ENCODE measurements at places on chromosomes 6 and 20.

DNA sequence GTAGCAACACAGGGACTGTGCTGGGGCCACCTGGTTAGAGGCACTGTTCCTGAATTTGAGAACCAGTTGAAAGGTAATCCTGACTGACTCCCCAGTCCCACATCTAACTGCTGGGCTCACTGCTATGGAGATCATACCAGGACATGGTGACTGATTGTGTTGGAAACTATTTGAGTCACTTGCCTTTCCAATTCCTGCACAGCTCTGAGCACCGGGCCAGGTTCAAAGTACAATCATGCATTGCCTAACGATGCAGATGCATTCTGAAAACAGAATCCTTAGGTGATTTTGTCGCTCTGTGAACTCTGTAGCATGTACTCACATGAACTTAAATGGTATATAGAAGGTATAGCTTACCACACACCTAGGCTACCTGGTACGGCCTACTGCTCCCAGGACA, 215.3 kb downstream of the BMP7 start:
- no peak for DNase-seq

- DNase-seq: no peak
Observed at GRCh38 chr6:1103021-1103420, 208.9 kb upstream of the FOXQ1 start.

- DNase-seq: no peak
Observed at GRCh38 chr6:23561732-23562131, 564.3 kb upstream of the NRSN1 start.

DNA sequence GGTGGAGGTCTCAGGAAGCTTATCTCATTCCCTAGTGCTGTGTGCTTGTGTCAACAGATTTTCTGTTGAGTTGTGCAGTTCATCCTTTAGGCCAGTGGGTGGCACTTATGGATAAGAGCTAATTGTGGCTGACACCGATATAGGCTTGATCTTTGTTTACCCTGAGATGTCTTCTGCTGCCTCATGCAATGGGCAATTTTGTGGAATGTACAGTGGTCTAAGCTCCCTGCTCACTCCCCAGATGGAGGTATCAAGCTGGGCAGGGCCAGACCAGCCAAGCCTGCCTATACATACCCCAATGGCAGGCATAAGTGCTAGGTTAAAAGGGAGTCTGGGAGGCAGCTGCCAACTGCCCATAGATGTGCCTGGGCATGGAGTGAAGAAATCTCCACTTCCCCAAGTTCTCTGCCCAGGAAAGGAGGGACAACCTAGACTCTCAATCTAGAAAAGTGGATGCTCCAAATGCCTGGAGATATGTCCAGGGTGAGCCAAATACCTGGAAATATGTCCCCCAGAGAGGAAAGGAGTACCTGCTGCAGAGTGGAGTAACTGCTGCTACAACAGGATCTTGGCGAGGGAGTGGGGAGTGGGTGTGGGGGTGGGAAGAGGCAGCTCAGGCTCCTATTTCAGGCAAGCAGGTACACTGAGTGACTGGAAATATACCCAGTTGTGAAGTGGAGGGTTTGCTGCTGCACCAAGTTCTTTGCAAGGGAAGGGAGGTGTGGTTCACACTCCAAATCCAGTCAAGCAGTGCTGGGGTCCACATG, 53.2 kb upstream of the ARG1 start:
- peak; percentile 57 for DNase-seq

DNA sequence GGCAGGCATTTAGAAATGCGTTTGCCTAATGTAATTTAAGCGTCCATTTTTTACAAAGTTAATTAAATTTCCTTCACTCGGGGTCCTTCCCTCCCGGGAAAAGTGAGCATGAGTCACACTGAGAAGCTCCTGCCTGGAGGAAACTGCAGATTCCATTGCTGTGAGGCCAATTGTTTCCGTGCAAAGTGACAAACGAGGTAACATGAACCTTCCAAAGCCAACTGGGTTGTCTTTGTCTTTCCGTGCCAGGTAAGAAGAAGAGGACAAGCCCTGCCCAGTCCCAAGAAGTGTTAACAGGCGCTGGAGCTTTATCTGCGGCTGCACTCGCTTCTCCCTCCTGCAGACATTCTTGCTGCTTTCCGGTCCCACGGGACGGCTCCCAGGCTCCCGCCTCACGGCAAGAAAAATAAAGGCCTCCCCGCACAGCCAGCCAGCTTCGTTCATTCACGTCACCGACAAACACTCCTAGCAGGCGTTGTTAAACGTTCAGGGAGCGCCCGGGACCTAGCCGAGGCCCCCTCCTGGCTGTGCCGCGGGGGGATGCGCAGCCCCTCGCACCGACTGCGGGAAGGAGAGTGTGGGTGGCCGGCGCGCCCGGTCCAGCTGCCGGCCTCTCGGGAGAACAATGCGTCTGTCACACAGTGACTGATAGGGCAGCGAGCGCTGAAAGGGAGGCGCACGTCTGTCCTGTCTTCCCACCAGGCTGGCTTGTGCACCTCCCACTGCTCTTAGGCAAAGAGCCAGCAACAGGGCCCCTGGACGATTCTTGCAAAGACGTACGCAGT, 61.5 kb upstream of the HDDC2 start:
- peak; percentile 9 for DNase-seq

GRCh38 chr6:7726416-7727085, 652 bp downstream of the BMP6 start:
- DNase-seq: no peak

GRCh38 chr6:147297663-147298316, 93.6 kb downstream of the STXBP5 start:
- DNase-seq: no peak

DNA sequence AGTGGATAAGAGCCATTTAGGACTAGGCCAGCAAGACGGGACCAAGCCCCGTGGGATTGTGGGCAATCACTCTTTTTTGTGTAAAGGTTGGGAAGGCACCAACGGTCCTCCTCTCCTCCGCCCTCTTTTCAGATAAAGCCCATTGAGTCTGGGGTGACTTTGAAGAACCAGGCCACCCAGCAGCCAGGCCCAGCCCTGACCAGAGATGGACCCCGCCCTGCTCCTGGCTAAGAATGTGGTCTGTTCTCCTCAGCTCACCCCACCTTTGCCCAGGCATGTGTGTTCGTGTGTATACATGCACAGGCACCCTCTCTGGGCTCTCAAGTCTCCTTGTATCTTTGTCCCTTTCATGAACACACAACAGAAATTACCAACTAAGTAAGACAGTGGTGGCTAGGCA, 9.1 kb downstream of the SDC4 start:
- DNase-seq: no peak

- DNase-seq: no peak
Observed at GRCh38 chr20:20333866-20334265, 34.0 kb upstream of the INSM1 start.

- no peak for DNase-seq
Observed at GRCh38 chr20:60338556-60338955, 380.3 kb downstream of the CDH26 start.

GRCh38 chr6:126170978-126171382, 168.9 kb upstream of the CENPW start:
- peak; percentile 25 for DNase-seq

DNA sequence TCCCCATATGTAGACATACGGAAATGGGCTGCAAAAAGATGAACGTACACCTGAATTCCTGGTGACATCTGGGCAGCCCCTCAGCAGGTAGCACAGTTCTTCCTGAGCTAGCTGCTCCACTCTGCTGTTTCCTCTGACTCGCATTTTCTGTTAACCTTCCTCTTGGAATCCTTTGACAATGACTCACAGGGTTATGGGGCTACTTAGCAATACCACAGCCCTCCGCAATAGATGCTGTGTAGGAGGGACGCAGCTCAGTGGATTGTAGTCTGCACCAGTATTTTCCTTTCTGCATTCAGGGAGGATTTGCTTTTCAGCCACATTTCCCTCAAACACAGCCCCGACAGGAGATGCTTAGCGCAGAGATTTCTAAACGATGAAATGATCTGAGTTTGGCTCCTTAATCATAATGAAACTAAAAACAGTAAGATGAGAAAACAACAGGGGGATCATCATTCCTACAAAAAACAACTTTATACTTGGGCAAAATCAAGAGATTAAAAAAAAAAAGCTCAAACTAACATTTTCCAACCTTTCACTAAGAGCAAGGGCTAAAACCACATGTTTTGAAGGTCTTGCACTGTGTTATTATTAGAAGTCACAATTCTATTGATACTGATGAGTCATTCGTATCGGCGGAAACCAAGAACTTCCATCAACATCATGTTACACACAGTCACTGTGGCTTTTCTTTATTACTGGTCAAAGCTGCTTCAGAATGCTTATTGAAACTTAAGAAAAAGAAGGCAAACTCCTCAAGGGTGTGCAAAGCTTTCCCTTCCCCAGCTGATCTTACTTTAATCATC, 12.2 kb downstream of the BACH2 start:
- DNase-seq: peak; percentile 72
